RPMI7951 (cell line): ENCODE measurements at places on chromosomes 2 and 18. TPM values are rescaled to one million over a fixed set of nuclear protein-coding genes. Genes with fewer than 3 reads are reported as not detected.

Gene TWIST2
- total RNA-seq = 94.9 and 102 TPM in 2 replicates

Gene CHRNA1
- total RNA-seq = 7.5 and 10.6 TPM in 2 replicates

Gene DNAH7
- total RNA-seq = 0.78 and 1.3 TPM in 2 replicates

Gene SALL3
- total RNA-seq = not detected in 2 replicates

Gene CCDC121
- 1.8 and 2.2 TPM in 2 replicates for total RNA-seq

Gene SATB2
- total RNA-seq = 10.9 and 11.8 TPM in 2 replicates

Gene GRB14
- total RNA-seq = not detected in 2 replicates

Gene TRPM8
- total RNA-seq = 13.6 and 19.9 TPM in 2 replicates

Gene LRRTM1
- not detected in 2 replicates for total RNA-seq

- DNase-seq = peak; percentile 20
These were observed 58.2 kb downstream of the COPS8 start for GRCh38 chr2:237143676-237144440.

DNA sequence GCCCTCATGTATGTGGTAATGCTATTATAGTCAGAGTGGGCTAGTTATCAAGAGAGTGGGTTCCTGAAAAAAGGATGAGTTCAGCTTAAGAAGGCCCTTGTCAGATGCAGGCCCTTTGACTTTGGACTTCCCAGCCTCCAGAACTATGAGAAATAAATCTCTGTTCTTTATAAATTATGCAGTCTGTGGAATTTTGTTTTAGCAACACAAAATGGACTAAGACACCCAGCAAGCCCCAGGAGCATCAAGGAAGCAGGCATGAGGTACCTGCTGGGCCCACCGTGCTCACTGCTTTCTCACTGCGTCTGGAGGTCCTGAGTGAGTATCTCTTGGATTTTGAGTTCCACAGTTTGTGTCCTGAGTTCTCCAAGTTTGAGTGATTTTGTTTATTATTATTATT is 35.9 kb upstream of the LIPG start:
- no peak for DNase-seq

DNA sequence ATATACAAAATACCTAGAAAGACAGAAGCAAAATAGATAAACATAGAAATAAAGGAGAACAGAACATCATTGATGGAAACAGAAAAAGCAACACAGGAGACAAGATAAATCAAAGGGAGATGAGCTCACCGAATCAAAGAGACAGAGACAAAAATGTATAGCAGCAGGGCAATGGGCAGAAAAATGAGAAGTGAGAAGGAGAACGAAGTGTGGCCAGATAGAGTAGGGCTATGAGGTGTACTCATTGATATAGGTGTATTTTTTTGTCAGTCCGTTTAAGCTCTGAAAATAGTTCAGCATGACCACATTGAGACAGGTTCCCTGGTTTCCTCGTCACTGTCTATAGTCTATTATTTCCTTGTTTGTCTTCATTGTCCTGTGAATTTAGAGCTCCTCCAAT is 55.1 kb downstream of the SP100 start:
- DNase-seq = no peak

DNA sequence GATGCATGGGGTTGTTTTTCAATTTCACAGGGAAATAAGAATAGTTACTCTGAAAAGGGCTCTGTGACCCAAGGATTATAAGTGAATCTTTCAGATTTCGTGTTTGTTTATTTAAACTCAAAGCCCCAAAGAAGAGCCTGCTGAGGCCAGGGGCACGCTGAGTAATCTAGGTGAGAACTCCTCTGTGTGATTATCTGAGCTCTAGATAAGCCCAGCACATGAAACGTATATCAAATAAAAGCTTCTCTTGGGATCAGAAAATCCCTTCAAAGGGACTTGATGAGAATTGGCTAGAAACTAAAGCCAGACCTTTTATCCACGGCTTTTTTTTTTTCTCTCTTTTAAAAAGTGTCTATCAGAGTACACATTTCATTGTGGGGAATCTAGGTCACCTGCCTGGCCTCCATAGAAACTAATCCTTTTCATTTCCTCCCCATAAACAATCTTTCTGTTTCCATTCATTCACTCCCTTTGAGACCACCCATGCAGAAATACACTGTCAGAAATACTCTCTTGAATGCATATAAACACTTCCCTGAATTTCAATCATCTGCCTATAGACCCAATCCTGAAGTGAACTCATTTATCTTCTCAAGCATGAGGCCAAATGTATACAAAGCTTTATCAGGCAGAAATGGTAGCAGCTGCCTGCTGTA is 137.4 kb downstream of the RIT2 start:
- no peak for DNase-seq

GRCh38 chr2:2708575-2709430 is 377.7 kb upstream of the MYT1L start:
- DNase-seq = no peak

DNA sequence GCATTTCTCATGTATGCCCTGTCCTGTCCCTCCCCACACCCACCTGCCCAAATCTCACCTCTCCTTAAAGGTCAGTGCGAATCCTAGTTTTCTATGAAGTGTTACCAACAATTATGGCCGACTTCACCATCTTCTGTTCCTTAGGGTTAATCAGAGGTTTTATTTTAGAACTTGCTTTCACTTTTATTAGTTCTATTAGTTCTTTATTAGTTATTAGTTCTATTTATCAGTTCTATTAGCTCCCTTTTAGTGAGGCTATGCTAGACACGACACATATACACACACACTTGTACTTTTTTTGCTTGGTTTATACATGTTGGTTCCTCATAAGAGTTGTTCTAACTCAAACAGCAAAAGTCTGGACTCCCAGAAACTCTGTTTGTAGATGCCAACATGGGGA is 176.8 kb upstream of the MSH6 start:
- no peak for DNase-seq

DNA sequence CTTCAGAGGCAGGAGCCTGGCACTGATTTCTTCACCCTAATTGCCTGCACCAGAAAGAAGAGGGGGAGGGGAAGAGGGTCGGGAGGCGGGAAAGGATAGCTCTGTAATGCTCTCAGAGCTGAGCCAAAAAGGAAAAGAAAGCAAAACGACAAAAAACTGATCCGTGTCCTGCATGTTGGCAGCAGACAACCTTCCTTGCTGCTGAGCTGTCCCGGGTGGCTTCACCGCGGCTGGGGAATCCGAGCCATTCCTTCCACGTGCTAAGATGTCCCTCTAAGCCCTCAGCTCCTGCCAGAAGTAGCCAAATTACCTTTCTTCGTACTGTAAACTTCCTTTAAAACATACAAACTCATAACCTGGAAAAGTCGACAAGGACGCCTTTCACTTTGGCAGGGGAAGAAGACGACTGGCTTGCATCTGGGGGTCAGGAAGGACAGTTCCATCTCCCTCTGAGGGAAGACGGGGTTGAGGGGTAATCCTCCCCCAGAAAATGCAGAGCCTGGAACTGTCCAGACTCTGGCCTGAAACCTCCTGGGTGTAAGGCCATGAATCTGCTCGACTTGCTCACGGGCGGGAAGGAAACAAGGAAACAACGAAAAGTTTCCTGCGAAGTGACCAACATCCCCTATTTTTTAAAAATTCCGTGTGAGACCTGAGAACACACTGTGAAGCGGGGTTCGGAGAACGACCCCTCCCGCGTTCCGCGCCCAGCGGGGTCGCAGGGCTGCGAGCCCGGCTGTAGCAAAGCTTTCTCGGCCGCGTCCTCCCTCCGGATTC is 7.7 kb downstream of the OTX1 start:
- DNase-seq = no peak

DNA sequence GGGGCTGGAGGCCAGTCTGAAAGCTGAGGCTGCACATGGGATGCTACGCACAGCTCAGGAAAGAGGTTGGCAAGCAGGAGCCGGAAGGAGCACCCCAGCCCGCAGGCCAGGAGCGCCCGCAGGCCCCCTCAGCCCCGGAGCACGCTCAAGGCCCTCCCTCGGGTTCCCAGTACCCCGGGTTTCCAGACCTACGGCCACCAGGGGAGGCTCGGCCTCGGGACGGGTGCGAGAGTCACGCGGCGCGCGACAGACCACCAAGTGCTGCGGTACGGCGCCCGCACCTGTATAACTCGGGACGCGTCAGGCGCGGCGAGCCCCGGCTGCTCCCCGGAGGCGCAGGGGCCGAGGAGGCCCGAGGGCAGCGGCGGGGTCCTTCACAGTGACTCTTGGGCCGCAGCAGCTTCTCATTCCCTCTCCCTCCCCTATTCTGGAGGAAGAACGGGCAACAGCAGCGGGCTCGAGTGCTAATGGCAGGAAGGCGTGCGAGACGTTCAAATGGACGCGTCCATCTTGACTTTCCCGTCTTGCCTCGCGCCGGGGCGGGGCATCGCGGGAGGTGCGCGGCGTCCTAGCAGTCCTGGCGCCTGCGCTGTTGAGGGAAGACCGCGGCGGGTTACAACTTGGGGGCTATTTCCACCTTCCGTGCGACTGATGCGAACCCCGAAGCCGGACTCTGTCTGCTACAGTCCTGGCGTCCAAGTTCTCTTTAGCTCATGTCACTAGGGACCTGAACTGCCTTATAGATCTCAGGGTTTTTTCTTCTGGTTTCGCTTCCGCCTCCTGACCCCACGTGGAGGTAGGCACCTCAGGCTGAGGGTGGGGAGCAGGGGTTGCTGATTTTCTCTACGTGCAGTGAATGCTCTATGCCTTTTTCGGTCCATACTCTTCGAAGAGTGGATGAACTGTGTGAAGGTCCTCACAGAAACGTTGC is at the start of gene ANAPC1:
ANAPC1 (minus strand) TSS at position 533 of the 931 bp plus-strand sequence. CDS start 3,368 bp downstream, outside the sequence.
- peak; percentile 81 for DNase-seq

DNA sequence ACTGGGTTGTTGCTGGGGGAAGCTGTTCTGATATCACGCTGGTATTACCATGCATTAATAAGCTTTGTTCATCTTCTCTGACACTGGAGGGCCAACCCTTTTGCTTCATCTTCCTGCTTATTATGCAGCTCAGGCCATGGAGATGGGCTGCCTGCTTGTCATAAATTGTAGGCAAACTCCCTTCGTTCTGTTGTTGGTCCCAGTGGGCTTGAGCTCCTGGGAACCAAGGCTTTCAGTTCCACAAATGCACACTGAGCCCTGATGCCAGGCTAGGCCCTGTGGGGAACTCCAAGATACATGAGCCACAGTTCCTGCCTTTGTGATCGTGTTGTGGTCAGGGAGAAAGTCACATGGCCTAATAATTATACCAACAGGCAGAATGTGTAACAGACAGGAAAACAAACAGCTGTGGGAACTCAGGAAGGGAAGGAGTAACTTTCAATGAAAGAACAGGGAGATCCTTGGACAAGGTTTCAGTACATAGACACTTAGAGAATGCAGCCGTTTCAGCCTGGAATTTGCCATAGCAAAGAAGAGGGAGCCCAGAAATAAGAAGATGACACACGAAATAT is 49.0 kb upstream of the BCL2L11 start:
- peak; percentile 87 for DNase-seq

GRCh38 chr2:139790136-139790535 is 1009.9 kb upstream of the NXPH2 start:
- no peak for DNase-seq

DNA sequence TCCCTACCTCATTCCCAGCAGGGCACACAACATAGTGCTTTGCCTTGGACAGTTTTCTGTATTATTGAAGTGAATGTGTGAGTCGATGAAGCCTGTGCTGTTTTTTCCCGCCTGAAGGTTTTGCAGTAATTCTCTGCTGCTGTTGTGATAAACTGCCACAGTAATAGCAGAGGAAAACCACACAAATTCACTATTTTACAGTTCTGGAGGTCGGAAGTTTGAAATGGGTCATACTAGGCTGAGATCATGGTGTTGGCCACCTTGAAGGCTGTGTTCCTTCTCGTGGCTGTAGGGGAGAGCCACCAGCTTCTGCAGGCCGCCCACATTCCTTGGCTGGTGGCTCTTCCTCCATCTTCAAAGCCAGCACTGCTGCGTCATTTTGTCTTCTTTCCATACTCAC is 678 bp upstream of the SLC16A14 start:
- DNase-seq = no peak

GRCh38 chr2:71995067-71995665 is 152.5 kb downstream of the CYP26B1 start:
- DNase-seq = peak; percentile 71

- DNase-seq = no peak
These were observed 127.4 kb upstream of the SLC8A1 start for GRCh38 chr2:40579247-40579646.

DNA sequence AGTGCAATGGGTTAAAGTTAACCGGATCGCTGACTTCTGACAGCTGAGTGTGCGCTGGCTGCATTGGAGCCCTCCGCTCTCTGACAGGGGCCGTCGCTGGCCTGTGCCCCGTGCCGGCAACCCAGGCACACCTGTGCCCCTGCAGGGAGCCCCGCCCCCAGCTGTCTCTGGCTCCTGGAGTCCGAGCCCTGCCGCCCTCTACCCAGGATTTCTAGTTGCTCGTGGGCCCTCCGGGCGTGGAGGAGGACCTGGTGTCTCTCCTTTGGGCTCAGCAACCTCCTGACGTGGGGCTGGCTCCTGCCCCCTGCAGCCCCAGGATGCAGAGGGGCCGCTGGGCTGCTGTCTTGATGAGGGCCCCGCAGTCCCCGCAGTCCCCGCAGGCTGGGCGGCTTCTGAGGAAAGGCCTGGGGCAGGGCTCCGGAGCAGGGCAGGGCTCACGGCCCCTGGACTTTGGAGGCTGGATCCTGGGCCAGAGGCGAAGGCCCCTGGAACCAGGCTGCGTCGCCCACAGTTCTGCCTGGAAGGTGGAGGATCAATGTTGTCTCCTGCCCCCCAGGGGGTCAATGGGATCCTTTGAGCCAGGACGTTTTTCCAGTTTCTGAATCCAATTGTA is 172.8 kb downstream of the RNF144A start:
- DNase-seq = no peak

DNA sequence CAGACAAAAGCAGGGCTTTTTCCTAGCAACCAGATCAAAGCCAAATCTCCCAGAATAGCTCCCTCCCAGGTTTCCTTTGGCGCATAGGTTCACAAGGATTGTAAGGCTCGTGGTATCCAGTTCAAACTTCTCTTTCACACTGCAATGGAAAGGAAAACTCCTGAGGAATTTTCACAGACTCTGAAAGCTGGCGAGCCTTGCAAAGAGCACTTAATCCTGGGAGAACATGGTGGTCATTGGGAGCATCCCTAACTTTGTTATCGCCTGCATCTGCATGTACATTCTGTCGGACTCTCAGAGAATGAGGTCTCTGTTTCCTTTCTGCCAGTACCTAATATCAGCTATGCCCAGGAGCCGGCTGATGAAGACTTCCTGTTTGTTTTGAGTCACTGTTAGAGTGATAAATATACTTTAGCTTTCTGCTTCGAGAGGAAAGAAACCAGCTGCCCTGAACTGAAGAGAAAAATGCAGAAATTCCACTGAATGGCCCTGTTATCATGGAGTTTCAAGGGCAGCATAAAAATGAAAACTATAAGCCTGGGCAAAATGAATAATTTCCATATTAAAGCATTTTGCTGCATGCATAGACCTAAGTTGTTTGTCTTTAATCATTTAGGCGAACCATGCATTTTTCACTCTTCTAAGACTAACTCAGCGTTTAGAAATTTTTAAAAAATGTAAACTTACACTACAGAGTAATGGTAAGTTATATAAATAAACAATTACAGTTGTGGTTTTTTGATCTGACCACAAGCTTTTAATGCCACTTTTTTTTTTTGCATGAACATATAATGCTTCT is 76.4 kb upstream of the ZEB2 start:
- peak; percentile 69 for DNase-seq

DNA sequence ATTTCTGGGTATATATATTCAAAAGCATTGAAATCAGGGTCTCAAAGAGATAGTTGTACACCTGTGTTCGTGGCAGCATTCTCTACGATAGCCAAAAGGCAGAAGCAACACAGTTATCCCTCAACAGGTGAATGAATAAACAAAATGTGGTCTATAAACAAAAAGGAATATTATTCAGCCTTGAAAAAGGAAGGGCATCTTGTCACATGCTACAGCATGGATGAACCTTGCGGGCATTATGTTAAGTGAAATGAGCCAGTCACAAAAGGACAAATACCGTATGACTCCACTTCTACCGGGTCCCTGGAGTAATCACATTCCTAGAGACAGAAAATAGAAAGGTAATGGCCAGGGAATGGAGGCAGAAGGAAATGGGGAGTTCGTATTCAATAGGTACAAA is 228.8 kb downstream of the SH3BP4 start:
- no peak for DNase-seq
